ENCODE measurements at places on chromosomes 2 and 18.

GRCh38 chr2:180202467-180202951 is 195.4 kb upstream of the CWC22 start:
- DNase-seq = peak; percentile 73

DNA sequence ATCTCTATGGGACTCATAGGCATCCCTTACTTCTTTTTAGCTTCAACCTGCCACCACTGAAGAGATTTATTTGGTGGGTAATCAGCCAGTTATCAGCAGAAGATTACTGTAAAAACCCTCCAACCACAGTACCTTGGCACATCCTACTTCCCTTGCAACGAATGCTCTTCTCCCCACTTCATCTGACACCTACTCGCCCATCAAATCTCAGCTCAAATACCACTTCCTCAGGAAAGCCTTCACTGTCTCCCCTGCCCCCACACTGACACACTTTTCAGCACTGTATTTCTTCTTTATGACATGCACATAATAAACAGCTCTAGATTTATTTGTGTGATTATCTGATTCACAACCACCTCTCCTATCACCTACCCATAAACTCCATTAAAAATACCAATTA is 3.1 kb downstream of the KDSR start:
- no peak for DNase-seq

DNA sequence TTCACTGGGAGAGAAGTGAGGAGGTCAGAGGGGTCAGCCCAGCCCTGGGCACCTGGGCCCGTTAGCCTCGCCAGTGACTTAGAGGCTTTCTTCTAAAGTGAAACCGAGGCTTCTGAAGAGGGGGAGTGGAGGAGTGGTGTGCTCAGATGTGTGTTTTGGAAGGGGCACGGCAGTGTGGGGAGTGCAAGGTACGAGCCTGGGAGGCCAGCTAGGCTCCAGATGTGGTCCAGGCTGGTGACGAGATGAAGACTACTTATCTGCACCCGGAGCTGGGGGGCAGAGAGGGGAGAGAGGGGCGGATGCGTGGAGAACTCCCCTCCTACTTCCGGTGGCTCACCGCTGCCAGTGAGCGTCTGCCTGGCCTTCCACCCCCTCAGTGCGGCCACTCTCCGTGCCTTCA is 371.3 kb upstream of the HS6ST1 start:
- DNase-seq = no peak

- no peak for DNase-seq
Observed at GRCh38 chr2:180842461-180842860, 137.9 kb upstream of the UBE2E3 start.

DNA sequence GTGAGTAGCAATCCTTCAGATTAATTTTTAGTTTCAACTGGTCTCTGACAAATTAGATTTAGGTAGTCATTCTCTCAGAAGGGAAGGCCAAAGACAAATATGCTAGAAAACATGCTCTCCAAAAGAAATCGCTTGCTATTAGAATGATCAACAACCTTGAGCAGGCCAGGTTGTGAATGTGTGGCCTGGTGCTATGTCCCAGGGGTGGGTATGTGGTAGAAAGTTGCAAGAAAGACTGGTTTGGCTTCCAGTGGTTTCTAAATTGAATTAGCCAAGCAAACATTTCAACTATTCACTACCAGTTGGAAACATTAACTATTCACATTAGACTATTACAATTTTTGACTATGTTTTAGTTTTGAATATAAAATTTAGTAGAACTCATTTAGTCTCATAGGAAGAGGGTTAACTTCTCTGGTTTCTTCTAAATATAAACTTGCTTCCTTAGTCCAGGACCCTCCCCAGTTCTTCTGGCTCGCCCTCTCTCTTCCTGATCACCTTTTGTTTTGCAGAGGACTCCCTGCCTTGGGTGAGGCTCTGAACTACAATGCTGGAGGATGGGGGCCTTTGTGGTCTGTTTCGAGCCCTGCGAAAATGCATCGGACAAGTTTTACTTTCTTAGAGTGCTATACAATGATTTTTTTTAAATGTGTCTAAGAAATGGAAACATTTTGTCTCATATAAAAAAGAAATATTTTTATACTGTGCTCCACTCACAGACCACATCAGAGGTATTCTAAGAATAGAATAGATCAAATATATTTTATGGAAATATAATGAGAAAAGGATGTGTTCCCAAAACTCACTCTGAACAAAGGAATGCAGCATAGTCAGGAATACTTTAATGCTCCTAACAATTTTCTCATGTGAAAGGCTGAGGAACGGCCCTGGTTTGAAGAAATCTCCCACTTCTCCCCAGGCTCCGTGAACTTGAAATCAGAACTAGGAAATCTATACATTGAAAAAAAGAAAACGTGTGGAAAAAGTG is 375.0 kb upstream of the ZEB2 start:
- no peak for DNase-seq

- peak; percentile 10 for DNase-seq
Observed at GRCh38 chr2:82730811-82731210, 1728.3 kb downstream of the SUCLG1 start.

- no peak for DNase-seq
Observed at GRCh38 chr2:217248312-217248935, 388.6 kb upstream of the TNP1 start.

- DNase-seq = no peak
Observed at GRCh38 chr2:163693484-163693883, 42.3 kb downstream of the FIGN start.

DNA sequence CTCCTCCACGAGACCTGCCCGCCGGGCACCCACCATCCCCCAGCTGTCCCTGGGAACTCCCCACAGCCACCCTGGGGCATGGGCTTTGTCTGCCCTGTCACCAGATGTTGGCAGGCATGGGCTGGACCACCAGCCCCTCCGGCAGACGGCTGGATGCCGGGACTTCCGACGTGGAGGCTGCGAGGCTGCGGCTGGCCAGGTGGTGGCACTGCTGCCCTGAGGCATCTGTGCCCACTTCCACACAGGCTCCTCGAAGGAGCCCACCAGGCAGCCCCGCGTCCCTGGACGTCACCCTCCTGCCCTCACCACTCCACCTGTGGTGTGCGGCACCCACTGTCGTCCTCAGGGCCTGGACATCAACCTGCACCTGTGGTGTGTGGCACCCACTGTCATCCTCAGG is 319.9 kb upstream of the SALL3 start:
- DNase-seq = no peak

DNA sequence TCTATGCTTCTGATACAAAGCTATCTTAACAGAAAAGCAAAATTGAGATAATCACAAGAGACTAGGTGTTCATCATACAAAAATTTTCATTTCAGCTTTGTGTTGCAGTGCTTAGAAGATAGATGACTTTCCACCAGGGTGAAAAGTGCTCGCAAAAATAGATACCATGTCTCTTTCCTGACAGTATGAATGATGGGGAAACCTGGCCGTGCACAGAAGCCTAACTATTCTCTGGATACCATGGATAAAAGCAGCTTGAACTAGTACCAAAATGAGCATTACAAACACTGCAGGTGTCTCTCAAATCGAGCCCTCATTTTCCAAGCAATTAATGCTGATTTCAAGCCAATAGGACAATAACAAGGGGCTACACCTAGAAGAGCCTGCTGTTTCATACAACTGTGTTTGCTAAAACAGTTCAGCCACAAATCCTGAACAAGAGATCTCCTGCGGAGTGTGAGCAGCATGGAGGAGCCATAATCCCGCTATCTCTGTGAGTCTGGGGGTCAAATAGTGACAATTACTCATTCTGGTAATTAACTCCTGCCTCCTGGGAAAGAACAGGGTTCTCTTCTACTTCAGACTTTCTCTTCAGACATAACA is 507.6 kb downstream of the PID1 start:
- no peak for DNase-seq

- no peak for DNase-seq
Observed at GRCh38 chr2:84885111-84885510, 4.2 kb upstream of the TRABD2A start.

DNA sequence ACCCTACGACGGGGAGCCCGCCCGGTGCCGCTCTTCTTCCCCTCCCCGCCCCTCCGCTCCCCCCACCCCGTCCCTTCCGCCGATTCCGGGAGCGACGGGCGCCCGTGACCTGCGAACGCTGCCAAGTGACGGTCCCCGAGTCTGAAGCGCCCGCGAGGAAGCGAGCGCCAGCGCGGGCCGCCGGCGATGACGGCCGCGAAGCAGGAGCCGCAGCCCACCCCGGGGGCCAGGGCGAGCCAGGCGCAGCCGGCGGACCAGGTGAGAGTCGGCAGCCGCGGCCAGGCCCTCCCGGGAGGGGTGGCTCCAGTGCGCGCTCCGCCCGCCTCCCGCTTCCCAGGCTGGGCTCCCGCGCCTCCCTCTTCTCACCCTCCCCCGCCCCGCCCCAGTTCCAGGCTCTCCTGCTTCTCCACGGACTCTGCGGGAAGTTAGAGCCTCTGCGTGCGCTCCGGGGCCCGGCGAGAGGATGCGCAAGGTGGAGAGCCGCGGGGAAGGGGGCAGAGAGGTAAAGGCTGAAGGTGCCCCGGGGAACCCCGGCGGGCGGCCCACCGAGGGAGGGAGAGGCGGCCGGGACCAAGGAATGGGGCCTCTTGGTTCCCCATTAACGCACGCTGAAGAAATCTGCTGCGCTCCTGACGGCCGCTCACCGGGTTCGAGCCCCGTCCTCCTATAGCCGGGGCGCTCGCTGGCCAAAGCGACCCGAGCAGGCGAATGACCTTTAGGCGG is 719.5 kb downstream of the DPP10 start:
- no peak for DNase-seq

DNA sequence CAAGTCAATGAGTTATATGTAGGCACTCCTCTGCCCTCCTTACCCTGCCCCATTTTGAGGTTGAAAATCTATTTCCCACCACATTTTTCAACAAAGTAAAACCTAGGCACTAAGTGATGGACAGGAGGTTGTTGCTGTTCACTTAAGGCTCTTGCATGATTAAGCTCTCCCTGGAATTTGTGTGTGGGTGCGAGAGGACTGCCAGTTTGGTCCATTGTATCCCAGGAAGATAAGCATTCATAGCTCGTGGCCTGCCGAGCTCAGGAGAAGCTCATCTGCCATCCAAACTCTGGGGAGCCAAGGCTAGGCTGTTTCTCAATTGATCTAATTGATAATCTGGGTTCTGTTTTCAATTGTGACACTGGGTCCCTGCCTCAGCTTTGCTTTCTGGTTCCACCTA is 4.7 kb upstream of the MAP4K4 start:
- no peak for DNase-seq

- DNase-seq = no peak
Observed at GRCh38 chr2:177496921-177497320, 104.3 kb downstream of the AGPS start.

DNA sequence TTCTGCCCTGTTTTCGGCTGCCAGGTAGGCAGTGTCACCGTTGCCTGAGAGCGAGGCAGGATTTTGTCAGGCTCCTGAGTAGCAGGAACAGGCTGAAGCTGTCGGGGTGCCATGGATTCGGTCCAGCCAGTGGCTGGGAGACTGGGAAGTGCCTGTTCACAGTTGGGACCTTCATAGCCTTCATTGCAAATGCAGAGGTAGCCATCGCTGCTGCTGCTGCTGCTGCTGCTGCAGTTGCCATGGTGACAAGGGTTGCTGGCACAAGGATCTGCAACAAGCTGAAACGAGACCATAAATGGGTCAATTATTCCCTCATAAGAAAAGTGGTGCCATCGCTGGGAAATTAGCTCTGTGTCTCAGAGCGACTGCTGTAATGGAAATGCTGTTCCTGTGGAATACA is 122.7 kb downstream of the DNER start:
- no peak for DNase-seq

GRCh38 chr2:235244255-235245220 is 249.3 kb upstream of the AGAP1 start:
- DNase-seq = peak; percentile 69

DNA sequence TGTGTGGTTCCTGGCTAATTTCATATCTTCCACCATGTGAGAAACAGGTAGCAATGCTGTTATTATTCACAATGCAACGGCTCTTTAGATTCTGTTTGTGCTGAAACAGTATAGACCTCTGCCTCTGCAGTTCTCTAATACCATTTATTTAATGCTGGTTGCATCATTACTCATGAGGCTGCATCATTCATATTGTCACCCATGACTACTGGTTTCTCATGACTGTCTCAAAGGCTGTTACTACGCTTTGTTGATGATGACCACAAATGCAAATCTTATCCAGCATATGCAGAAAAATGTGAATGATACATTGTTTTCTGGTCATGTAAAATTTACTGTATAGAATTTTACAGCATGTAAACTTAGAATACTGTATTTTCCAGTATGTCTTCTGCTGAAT is 22.5 kb downstream of the CAVIN2 start:
- DNase-seq = no peak

DNA sequence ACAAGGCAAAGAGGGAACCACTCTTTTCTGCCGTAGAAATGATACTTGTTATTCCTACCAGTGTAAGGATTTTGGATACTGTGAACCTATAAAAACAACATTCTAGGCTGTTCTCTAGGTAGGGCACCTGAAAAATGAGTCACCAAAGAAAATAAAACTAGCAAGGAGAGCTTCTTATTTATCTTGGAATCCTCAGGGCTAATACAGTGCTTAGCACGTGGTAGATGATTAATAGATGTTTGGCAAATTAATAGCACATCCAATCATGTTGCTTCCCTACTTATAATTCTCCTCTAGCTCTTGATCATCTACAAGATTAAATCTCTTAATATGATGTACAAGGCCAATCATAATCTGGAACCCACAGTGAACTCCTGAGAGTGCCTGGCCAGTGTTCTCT is 73.1 kb downstream of the AAK1 start:
- no peak for DNase-seq

GRCh38 chr18:27007880-27008279 is 142.4 kb upstream of the AQP4 start:
- DNase-seq = no peak

- peak; percentile 99 for DNase-seq
Observed at GRCh38 chr2:100742277-100743254, 77.4 kb upstream of the NPAS2 start.

GRCh38 chr2:234199996-234200395 is 149.5 kb downstream of the SPP2 start:
- DNase-seq = no peak

DNA sequence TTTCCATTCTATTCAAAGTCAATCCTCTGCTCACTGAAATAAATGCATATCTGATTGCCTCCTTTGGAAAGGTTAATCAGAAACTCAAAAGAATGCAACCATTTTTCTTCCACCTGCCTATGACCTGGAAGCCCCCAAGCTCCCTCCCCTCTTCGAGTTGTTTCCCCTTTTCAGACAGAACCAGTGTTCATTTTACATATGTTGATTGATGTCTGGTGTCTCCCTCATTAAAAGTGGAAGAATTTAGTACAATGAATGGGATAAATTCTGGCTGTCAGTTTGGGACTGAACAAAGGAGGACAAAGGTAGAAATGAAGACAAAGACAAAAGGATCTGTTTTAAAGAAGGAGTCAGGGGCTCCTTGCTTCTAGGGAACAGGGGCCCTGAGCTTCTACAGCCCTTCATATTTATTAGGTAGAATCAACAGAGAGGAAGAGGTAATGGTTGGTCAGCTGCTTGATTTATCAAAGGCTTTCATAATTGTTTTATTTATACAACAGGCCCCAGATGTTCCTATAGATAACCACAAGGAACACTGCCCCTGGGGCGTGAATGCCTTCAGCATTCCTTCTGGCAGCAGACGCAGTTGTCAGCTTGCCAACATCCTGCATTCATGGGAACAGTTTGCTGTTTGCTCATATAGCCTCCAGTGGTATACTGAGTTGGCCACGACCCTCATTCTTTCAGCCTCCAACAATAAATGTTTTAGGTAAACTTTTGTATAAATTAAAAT is 949.8 kb upstream of the LRATD1 start:
- DNase-seq = no peak
